Mesenteric fat pad (tissue), 1 donor: ENCODE measurements at places on chromosomes 4 and X. TPM values are rescaled to one million over a fixed set of nuclear protein-coding genes. Genes with fewer than 3 reads are reported as not detected.

GRCh38 chr4:78735697-78736096 lies 40.5 kb upstream of the BMP2K start:
- no peak for DNase-seq

DNA sequence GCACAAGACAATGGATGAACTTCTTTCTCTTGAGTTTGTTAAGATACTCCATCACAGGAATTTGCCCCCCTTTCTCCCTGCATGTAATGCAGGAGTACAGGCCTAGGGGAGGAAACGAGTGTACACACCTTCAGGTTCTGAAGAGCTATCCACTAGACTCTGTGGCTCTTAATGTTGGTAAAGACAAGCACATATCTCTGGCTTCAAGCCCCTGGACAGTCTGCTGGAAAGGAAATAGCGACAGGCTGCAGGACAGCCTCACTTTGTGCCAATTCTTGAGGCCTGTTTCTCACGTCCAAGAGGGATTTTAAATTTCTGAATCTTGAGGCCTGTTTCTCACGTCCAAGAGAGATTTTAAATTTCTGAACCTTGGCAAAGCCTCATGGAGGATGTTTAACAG lies 87.1 kb downstream of the RLIM start:
- DNase-seq: no peak

DNA sequence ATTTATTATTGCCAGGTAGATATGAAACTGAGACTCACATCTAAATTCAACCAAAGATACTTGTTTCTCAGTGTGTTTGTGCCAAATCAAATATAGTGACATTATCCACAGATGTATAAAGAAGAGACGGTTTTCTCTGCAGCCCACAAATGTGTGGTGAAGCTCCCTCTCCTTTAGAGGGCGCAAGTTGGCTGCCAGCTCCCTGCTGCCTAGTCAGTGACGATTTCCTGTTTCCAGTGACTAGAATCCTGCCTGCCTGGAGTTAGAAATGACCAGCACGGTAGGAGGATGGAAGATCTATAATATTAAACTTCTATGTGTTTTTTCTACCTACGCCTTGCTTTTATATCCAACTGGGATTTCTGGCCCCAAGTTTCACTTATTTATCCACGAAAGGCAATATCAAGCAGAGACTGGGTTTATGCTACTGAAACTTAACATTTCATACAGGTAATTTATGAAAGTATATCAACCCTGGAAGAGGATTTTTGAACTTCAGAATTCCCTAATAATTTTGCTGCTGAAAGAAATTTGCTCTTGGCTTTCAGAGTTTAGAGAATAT lies 1793.7 kb upstream of the TENM3 start:
- no peak for DNase-seq

GRCh38 chrX:13808293-13808692 lies 8.6 kb downstream of the GPM6B start:
- no peak for DNase-seq

- DNase-seq: no peak
These were observed 51.1 kb upstream of the PPP2R3B start for GRCh38 chrX:437661-438390.

DNA sequence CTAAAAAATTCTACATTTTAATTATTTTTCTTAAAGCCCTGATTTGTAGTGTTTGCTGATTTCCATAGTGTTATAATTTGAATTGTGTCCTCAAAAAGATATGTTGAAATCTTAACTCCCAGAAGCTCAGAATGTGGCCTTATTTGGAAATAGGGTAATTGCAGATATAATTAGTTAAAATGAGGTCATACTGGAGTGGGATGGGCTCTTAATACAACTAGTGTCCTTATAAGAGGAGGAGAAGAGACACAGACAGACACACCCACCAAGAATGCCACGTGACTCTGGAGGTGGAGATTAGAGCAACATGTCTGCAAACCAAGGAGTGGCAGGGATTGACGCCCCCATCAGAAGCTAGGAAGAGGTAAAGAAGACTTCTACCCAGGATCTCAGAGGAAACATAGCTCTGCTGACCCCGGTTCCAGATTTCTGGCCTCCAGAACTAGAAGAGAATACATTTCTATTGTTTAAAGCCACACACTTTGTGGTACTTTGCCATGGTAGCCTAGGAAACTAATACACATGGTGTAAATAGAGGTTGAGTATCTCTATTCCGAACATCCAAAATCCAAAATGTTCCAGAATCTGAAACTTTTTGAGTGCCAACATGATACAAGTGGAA lies 70.5 kb upstream of the IRF2 start:
- DNase-seq: no peak

GRCh38 chr4:2691952-2692435 lies 64.1 kb downstream of the TNIP2 start:
- DNase-seq: no peak

- DNase-seq: no peak
These were observed 252.5 kb upstream of the NR3C2 start for GRCh38 chr4:148694702-148695101.

GRCh38 chr4:6605114-6605513 lies 30.1 kb downstream of the MAN2B2 start:
- DNase-seq: no peak

DNA sequence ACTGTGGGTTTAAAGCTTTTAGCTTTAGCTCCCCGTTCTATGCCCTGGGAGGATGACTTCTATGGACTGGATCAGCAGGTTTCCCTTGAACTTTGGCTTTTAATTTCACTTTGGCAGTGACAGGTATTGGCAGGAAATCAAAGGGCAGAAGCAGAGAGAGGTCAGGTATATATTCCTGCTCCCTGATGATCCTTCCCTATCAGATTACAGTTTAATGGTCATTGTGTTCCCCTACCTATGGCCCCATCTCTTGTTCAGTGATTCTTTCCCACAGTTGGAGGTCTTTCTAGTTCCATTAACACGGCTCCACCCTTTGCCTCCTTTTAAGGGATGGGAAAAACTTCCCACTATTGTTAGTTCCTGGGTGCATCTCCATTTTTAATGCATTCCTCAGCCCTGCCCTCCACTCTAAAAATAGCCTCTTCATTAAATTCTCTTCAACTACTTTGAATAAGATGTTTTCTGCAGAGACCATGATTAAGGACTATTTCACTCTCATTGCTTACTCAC lies 107.8 kb upstream of the TMEM47 start:
- no peak for DNase-seq

Gene FAM53A
- total RNA-seq: 2.9 TPM

Gene TLR2
- 81.6 TPM for total RNA-seq

- no peak for DNase-seq
These were observed 50.5 kb upstream of the OGT start for GRCh38 chrX:71482228-71482958.

Gene C4orf36
- 1.2 TPM for total RNA-seq

DNA sequence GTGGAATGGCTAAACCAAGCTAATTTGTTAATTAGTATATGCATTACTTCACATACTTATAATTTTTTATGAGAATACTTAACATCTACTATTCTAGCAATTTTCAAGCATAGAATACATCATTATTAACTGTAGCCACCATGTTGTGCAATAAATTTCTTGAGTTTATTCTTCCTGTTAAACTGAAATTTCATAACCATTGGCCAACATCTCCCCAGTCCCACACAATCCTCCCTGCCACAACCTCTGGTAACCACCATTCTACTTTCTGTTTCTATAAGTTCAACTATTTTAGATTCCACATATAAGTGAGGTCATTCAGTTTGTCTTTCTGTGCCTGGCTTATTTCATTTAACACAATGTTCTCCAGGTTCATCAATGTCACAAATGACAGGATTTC lies 208.5 kb downstream of the PPP4R3C start:
- DNase-seq: no peak

DNA sequence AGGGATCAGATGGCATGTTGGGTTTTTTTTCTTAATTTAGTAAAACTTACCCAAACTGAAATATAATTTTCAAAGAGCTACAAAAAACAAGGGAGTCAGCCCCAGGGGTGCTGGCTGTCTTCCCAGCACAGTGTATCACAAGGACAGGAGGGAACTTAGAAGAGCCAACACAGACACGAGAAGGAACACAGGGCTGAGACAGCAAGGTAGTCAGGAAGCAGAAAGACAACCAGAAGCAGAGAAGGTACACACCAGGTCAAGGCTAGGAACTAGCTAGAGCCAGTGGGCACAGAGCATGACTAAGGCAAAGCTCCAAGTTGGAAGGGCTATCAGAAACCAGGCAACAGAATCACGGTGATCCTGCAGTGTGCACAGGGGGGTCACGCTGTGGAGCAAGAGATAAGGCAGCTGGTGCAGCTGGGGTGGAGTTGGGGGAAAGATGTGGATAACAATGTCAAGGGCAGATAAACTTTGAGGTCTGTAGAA lies 168.7 kb downstream of the NR3C2 start:
- no peak for DNase-seq

DNA sequence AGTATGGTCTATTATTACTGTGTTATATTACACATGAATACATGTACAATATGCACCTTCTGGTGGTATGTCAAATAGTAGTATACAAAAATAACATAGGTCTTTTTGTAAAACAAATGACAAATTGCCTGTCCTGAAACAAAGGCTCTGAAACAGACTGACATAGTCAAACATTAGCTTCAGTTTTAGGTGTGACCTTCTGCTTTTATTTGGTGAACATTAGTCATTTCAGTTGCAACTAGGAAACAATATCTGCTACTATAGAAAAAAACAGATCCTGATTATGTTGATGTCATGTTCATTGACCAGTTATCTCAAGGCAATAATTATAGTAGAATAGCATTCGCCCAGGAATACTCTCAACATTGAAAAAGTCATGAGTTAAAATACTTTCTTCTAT lies 123.0 kb downstream of the CHRNA9 start:
- DNase-seq: no peak

Gene FAM9C
- not detected for total RNA-seq

Gene GABRE
- total RNA-seq: 167 TPM

- no peak for DNase-seq
These were observed 64.0 kb downstream of the CCNG2 start for GRCh38 chr4:77220828-77221613.

DNA sequence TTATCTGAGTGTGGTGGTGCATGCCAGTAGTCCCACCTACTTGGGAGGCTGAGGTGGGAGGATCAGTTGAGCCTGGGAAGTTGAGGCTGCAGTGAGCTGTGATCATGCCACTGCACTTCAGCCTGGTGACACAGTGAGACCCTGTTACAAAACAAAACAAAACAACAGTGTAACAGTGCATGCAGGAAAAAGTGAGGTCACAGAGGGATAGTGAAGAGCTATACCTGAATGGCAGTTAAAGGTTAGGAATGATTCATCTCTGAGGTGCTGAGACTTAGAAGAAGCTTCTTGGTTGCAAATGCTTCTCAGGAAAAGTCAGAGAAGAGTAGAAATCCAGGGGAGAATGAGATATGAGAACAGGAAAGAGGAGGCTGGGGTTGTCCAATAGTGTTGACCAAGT lies 178.7 kb downstream of the FRAS1 start:
- DNase-seq: no peak

- DNase-seq: no peak
These were observed 7.9 kb downstream of the LIAS start for GRCh38 chr4:39466747-39467146.

DNA sequence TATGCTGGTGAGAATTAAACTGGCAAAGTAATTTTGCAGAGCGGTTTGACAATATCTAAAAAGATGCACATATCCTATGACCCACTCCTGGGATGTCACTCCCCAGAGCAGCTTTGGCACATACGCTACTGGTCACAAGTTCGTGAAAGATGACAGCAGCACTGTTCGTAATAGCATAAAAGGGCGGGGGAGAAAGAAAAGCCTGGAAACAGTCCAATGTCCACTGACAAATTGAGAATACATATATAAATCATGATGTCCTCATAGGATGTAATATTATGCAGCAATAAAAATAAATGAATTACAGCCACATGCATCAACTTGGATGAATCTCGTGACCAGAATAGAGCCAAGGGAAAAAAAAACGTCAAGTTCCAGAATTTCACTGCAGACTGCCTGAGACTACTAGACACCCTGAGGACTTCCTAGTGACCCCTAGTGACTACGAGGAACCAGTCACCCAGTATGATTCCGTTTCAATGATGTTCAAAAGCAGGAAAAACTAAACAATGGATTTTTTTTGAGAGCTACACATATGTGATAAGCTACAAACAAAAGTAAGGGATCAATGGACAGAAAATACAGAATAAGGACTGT lies 1.8 kb downstream of the PCSK1N start:
- DNase-seq: no peak

Gene PWWP3B
- 0.48 TPM for total RNA-seq

Gene ADRA2C
- total RNA-seq: 8.6 TPM

GRCh38 chr4:106370214-106370613 lies 1.6 kb upstream of the GIMD1 start:
- DNase-seq: no peak

DNA sequence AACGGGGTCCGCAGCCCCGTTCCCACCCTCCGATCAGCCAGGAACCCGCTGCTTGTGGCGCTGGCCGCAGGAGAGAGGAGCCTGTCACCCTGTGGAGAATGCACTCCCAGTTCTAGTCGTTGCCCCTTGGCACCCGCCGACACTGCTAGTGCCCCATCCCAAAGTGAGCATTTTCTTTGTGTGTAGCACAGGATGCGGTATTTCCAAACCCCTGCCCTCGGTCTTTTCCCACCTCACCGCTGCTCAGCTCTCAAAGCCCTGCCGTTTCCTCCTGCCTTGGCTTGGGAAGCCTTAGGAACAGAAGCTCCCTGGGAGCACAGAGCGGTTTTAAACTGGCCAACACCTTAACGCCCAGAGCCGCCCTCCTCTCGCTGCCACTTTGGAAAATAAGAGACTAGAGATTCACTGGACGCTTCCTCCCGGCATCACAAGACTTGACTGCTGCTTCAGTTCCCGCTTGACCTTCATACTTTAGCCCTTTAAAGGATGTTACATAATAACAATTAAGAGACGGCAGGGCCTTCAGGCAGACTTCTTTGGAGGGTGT lies 772 bp downstream of the CYP4V2 start:
- no peak for DNase-seq

GRCh38 chr4:54281054-54281766 lies 52.1 kb downstream of the PDGFRA start:
- DNase-seq: no peak

- DNase-seq: no peak
These were observed 98.7 kb downstream of the GLUD2 start for GRCh38 chrX:121146059-121146628.
